ENCODE measurements at places on chromosomes 4 and X.
A peak's percentile ranks its signal among the peaks of the same experiment; 100 is the strongest.

DNA sequence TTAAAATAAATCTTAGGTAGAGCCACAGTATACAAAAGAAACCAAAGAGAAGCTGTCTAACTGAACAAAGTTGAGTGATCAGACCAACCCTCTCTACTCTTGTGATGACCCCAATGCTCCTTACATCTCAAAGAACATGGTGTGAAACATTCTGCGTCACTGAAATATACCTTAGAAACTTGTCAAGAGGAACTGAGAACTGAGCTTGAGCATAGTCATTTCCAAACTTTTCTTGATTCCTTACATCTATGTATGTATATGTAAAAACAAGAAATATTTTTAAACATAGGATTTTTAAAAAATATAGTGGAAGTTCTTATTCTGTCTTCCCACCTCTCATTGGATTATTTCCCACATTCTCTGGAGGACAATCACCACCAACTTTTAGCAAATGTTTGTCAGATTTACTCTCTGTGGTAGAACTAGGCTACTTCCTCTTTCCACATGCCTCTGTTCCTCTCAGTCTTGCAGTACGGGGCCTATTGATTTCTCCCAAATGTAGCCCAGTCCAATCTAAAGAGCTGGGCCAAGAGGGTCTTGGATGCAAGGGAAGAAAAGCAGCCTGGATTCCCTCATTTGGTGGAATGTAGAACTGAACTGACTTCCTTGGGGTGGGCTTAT lies 98.2 kb upstream of the HHIP start:
- no peak for DNase-seq

GRCh38 chr4:113065629-113066028 lies 16.2 kb downstream of the ANK2 start:
- DNase-seq = no peak

DNA sequence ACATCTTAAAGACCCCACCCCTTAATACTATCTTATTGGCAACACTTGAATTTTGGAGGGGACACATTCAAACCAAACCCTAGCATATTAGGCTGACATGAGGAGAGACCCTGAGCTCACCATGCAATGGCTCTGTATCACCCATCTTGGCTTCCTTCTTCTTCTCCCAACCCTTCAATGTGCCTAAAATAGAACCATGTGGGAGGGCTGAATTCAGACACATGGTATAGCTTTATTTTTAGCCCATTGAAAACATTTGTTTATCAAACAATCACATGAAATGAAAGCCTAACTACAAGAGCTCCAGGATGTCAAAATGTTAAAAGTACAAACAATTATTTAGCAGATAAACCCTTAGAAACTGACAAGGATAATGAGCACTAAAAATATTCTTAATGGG lies 81.6 kb downstream of the RASL11B start:
- no peak for DNase-seq

DNA sequence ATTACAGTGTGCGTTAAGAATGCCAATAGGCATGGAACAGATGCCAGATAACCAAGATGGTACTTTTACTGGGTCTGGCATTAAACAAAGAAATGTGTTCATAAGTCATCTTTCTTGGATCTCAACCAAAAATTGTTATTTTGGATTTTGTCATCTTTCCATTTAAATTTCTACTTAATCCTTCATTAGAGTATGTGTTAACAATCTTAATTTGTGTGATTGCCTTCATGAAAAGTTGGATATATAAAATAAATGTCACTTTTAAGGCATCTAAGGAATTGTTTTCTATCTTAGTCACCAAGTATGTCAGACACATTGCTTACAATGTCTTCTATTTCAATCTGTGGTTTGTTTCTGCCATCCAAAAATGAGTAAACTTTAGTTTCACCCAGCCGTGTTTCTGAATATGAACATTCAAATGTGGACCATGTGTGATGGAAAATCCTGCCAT lies 87.5 kb downstream of the PALLD start:
- DNase-seq = no peak

DNA sequence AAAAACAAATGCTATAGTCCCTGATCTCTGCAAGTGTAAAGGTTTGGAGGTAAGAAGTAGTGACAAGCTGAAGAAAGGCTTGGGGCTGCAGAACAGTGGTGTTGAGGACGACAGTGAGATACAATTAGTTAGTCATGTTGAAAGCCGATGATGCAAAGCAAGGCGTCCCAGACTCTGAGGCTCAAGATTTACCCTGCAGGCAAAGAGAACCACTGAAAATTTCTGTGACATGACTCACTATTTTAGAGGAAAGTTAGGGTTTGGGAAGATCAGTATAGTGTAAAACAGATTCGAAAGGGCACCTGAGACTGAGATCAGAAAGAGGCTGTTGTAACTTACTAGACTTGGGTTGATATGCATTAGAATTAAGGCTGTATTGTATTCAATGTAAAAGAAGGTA lies 281.3 kb upstream of the FTHL17 start:
- DNase-seq = no peak

- DNase-seq = no peak
Observed at GRCh38 chr4:6941796-6942195, 32.2 kb downstream of the TBC1D14 start.

- DNase-seq = no peak
Observed at GRCh38 chr4:74751856-74752255, 42.5 kb downstream of the BTC start.

- peak; percentile 0 for DNase-seq
Observed at GRCh38 chrX:51891821-51892551, 1.4 kb upstream of the MAGED1 start.

- peak; percentile 11 for DNase-seq
Observed at GRCh38 chr4:97238956-97239666, 904.2 kb downstream of the STPG2 start.

GRCh38 chr4:147909225-147909624 lies 177.3 kb downstream of the ARHGAP10 start:
- DNase-seq = no peak

- DNase-seq = no peak
Observed at GRCh38 chr4:7722766-7723387, 216.8 kb downstream of the AFAP1 start.

Data from NCI-H1105 (cell line).